H54 (cell line): ENCODE measurements at places on chromosomes 3 and 15.

DNA sequence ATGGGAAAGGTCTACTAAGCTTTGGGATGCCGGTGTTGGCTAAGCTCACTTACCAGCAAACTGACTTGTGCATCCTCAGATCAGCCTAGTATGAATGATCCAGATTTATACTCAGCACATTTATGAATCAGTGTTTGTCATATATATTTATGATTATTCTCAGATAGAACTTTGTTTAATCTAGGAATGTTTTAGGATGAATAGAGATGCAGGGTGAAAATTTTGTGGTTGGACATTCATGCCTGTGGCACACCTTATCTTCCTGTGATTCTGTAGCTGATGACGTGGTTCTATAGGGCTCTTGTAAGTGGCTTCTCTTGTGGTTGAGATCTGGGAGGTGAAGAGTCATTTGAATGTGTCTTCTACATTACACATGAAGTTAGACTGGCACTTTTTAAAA is 11.4 kb downstream of the CDIN1 start:
- DNase-seq, result no peak

GRCh38 chr3:193981504-193981903 is 154.4 kb upstream of the HES1 start:
- no peak for DNase-seq

DNA sequence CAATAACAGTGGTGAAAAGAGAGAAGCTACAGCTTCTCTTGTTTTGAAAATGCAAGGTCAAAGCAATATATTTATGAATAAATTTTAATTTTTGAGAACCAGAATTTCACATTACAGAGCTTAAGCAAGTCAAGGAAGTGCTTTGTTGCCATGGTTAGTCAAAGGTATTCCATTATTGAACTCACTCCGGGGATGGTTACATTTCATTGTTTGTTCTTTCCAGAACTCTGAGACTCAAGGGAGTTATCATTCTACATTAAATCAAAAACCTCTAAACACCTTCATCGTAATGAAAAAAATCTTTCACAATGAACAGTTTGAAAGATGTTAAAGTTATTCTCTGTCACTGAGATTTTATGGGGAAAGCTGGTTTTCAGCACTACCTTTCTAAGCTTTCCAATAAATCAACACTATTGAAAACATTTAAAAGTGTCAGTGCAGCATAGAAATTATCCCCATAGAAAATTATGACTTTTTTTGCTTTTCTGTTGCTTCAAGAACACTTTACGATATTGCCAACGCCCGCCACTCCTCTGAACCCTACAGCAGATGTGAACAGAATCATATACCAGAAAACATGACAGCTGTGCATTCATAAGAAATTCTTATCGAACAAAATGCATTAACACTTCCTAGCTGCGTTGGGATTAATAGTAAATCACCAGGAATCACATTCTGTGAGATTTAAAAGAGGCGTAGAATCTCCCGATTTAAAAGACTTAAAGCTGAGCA is 83.0 kb downstream of the OTOL1 start:
- DNase-seq, result no peak

DNA sequence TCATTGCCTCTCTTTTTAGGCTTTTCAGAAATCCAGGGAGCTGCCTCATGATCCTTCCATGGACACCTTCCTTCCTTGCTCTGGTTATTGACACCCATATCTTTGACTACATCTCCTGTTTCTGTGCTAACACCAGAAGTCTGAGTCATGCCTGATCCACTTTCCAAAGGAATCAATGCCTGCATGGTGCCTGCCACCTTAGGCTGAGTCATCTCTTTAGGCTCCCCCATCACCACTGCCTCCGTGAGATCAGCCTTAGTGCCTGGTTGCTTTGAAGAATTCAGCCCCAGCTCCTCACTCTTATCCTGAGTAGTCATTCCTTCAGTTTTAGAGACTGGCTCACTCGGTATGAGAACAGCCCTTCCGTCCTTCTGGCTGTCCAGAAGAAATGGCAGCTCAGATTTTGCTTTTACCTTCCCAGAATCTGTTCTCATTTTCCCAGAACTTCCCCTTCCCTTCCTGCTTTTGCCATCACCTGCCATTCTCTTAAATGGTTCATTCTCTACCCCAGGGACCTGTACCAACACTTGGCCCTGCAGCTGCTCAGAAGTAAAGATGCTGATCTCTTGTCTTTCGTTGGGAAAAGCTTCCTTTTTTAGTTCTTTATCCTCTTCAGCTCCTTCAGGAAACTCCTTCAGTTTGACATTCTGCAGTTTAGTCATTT is 105.3 kb downstream of the MAP4 start:
- DNase-seq, result peak; percentile 68

GRCh38 chr15:62444104-62445022 is 279.3 kb upstream of the C2CD4B start:
- DNase-seq, result peak; percentile 50

- DNase-seq, result no peak
Observed at GRCh38 chr3:71978150-71978721, 193.3 kb upstream of the PROK2 start.

DNA sequence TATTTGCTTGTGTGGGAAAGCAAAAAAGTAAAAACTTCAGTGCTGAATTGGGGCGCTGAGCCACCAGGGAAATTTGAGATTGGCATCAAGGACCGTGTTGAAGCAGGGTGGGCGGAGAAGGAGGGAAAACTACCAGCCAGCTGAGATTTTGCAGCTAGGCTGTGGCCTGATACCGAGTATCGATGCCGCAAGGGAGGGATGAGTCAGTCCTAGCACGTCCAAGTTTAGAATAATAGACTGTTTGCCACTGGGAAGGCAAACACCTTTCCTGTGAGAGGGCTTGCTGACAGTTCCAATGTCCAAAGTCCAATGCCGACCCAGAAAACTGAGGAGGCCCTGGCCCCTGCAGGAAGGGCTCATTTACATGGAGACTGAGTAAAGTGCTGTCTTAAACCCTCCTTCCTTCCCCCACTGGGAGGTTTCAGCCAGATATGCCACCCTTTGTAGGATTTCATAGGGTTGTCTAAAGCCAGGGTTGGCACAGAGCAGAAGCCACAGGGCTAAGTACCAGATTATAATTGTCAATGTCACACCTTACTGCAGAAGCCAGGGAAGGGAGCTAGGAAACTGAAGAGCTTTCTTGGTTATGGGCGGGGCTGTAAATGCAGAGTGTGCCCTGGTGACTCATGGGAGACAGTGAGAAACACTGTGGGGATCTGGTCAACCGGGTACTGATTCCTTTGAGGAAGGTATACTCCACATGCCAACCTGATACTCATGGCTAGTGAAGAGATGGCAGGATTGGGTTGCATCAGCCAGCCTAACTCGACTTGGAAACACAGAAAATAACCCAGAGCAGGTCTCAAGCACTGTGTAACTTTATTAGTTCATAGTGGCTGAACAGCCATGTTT is 28.4 kb upstream of the PIK3CB start:
- peak; percentile 65 for DNase-seq

GRCh38 chr15:80490431-80490990 is 86.3 kb downstream of the ARNT2 start:
- no peak for DNase-seq

DNA sequence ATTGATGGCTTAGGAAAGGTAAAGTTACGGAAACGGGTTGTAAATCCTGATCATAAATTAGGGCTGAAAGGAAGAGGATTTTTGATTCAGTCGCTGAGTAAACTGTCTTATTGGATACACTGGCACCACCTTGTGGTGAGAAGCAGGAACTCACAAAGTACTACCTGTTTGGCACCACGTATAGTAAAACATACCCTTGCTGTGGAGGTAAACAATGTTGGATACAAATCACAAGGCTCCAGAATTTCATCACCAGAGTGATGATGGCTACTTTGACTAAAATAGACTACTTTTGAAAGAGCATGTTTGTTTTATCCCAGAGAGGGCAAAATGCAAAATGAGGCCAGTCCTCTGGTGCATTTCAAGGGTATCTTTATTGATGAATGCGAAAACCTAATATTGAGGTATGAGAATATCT is 216.9 kb downstream of the IGSF11 start:
- no peak for DNase-seq

- DNase-seq, result no peak
Observed at GRCh38 chr15:71713191-71713809, 97.1 kb upstream of the NR2E3 start.

DNA sequence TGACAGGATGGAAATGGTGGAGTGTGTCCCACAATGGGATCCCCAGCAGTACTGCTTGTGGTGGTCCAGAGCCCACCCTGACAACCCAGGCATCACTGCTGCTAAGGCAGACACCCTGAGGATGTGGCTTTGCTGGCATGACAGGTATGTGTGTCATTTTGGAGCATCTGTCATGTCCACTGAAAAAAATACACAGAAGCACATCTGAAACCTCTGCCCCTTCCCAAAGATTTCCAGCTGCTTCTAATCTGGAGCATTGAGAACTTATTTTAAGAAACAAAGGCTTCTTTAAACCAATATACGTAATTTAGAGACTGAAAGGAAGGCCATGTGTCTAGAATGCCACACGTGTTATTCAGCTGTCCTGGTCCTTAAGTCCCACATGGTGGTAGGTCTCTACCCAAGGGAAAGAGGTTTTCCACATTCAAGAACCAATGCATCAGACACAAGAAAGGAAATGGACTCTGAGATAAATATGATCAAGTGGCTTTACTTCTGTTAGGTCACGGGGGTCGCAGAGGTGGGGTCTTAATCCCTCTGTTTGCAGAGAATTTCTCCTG is 88.3 kb downstream of the PDZRN3 start:
- no peak for DNase-seq

DNA sequence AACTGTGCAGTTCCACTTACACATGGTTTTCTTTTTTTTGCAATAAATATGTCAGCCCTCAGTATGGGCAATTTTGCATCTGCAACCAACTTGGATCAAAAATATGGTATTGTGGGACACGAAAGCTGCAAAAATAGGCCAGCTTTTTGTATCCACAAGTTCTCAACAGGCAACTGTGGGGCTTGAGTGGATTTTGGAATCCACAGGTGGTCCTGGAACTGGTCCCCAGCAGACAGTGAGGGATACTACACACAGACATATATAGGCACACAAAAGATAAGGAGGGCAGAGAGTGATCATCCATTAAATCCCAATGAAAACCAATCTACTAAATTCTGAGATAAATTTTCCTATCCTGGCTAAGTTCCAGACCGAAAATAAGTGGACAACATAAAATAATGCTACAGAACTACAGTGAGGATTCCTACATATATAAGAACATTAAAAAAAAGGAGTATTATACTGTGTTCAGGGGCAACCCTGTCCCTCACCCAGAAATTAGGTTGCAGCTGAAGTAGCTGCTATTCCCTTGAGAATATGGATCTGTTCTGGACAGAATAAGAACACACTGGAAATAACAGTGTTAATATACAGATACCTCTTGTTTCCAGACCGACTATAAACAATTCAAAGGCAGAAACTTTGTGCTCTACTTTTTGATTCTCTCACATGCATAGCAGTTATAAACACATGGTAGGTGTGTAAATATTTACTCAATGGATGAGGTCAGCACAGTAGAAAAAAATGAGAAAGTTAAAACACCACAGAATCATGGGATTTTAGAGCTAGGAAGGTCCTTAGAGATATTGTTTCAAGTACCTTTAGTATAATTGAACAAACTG is 25.4 kb downstream of the DENND4A start:
- DNase-seq, result no peak

DNA sequence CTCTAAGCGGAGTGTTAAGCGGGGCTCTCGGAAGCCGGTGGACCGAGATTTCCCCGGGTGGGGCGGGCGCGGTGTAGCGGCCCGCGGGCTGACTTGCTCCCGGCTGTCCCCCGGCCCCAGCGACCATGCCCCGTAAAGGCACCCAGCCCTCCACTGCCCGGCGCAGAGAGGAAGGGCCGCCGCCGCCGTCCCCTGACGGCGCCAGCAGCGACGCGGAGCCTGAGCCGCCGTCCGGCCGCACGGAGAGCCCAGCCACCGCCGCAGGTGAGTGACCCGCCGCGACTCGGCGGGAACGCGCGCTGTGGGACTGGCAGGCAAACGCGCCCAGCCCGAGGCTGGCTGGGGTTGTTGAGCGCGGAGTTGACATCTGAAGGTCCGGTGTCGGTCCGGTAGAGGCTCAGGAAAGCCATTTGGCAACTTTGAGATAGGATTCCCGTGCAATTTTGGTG is 1.3 kb downstream of the SMC4 start:
- no peak for DNase-seq

GRCh38 chr3:55066551-55067047 is 138.7 kb upstream of the LRTM1 start:
- no peak for DNase-seq

GRCh38 chr3:55337641-55338180 is 149.4 kb downstream of the WNT5A start:
- DNase-seq, result no peak

DNA sequence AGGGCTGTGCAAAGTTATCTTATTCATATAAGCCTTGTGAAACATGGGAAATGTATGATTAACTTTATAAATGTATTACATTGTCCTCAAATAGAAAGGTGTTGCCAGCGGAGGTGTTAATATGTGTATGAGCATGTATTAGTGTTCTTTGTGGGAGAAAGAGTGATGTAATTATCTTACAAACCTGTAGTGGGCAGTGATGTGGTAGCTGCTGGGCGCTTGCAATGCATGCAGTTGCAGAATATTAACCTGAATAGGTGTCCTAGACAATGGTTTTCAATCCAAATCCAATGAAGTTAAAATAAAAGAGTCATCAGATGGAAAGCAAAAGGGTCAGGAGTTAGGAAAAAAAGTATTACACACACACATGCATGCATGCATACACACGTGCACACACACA is 881.3 kb upstream of the CADM2 start:
- DNase-seq, result no peak

DNA sequence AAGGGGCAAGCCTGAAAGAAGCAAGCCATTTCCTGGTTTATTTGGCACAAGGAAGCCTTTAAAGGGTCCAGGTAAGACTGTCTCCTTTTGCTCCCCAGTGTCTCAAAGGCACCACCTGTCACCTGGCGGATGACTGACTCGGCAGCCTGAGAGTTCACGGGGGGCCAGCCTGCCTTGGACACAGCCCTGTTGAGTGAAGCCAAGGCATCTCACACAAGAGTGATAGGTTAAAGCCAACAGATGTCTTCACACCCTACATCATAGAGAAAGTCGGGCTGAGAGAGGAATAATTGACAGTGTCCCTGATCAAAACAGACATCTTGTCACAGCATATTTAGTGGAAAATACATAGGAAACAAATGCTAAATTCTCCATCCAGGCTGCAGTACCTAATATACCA is 28.2 kb upstream of the LIPC start:
- DNase-seq, result no peak

DNA sequence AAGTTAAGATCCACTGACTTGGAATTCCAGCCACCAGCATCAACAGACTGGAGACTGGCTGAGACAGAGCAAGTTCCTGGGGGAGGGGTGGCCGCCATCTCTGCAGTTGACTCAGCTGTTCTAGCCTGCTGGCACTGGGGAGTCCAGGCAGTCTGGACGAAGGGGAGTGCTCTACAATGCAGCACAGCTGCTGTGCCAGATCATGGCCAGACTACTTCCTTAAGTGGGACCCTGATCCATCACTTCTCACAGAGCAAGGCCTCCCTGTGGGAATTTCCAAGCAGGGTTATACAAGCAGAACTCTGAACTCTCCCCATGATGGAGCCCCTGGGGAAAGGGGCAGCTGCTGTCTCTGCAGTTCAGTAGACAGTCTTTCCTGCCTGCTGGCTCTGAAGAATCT is 35.2 kb downstream of the PYGO1 start:
- no peak for DNase-seq
